ENCODE measurements at places on chromosomes 6 and 20.

DNA sequence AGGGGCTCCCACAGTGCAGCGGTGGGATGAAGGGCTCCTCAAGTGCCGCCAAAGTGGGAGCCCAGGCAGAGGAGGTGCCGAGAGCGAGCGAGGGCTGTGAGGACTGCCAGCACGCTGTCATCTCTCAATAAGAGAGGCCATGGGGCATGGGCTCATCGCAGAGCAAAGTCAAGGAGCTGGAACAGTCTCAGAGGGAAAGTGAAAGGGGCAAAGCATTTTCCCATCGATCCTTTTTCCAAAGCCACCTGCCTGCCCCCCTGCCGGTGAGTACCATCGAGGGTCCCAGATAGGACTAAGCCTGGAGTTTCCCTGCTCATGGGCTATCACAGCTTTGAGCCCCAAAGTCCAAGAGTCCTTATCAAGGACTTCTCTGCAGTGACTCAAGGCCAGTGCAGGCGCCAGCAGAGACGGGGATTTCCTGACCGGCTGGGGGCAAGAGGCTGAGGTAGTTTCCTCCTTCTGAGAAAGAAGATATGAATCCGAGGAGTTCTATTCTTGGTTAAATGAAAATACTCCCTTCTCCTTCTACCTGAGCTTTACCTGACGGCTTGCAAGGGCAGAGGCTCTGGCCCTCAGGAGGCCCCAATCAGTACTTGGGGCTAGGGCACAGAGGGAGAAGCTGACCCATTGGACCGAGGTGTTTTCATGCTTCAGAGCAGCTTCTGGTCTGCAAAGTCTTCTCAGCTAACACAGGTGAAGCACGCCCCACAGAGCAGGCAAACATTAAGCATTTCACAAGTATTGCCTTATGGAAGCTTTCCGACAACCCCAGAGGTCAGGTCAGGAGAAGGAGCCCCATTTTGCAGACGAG lies 22.6 kb downstream of the ETV7 start:
- DNase-seq = no peak

DNA sequence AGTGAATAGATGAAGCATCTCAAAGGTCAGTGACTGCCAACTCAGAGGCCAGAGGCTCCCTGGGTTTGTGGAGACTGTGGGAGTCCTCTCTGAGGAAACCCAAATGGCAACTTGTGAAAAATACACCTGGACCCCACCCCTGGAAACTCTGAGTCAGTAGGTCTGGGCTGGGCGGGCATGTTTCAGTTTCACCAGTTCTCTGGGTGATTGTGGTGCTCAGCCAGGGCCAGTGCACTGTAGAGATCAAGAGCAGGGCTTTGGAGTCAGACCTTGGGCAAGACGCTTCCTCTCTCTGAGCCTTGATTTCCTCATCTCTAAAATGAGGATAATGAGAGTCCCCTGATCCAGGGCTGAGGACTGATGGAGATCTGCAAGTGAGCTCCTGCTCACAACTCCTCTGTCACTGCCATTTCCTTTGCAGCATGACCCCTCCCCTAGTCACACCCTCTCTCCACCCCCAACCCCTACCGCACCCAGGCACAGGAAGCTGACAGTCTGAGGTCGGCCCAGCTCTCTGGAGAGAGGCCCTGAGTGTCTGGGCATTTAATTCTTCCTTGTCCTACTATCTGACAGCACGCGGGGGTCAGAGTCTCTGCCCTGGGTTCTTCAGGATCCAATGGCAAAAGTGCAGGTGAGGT lies 5.1 kb downstream of the DEF6 start:
- peak; percentile 79 for DNase-seq

GRCh38 chr6:112366695-112367553 lies 19.8 kb downstream of the RFPL4B start:
- no peak for DNase-seq

DNA sequence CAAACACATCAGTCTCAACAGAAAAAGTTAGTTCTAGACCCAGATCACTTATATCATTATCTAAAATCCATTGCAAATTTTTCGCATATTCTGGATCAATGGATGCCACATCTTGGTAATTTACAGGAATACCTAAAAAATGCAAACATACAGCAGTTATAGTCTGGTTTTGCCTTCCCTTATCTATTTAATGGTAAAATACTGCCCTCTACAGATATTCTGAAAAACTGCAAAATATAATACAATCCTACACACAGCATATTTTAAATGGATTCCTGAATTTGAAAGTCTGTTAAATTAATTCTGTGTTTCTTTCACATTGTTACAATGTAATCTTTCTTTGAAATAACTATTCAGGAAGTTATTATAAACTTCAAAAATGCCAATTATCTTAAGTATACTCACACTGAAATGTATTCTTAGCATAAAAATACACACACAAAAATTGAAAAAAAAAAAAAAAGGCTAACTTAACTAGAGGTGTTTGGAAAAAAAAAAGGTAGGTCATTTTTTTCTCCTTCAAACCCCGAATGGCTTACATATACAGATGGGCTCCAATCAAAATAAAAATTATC lies 88.4 kb downstream of the HACE1 start:
- DNase-seq = no peak

DNA sequence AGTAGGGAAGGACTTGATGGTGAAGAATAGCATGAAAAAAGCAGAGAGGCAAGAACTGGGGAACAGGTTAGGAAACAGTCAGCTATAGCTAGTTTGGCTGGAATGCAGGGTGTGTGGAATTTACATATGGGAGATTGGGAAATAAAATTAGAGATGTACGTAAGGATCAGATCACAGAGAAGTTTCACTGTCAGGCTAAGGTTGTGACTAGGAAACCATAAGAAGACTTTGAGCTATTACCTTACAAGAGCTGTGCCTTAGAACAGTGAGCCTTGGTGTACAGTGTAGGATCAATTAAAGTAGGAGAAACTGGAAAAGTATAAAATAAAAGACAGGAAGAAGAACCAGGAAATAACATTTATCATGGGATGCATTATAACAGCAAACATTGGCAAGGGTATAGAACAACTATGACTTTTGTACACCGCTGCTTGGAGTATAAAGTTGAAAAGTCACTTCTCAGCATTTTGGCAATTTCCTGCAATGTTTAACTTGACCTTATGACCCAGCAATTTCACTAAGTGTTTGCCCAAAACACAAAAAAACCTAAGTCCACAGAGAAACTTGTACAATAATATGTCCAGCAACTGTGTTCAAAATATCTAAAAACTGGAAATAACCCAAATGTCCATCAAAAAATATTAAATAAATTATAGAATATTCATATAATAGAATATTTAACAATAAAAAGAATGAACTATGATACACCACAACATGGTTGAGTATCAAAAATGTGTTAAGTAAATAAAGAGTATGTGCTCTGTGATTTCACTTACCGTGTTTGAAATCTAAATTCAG lies 31.2 kb upstream of the SPTLC3 start:
- DNase-seq = no peak

DNA sequence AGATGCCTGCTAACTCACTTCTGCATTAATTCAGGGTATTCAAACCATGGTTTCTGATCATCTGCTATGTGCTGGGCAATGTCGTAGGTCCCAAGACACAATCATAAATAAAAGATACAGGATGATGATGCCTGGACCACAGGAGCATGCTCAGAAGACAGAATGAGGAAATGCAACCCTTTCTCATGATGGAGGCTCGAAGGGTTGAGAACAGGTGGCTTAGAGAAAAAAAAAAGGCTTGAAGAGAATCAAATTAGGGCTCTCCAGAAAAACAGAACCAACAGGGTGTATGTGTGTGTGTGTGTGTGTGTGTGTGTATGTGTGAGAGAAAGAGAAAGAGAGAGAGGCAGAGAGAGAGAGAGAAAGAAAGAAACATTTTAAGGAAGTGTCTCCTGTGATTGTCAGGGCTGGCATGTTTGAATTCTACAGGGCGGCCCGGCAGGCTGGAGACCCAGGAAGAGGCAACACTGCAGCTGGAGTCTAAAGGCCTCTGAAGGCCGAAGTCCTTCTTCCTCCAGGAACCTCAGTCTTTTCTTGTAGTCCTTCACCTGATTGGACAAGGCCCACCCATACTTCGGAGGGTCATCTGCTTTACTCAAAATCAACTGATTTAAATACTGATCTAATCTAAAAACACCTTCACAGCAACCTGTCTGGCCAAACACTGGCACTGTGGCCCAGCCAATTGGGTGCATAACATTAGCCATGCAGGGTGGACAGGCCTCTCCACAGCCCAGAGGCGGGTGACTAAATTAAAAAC lies 143.8 kb downstream of the ERMARD start:
- DNase-seq = no peak

GRCh38 chr6:81890846-81891245 lies 138.4 kb upstream of the TENT5A start:
- DNase-seq = no peak

DNA sequence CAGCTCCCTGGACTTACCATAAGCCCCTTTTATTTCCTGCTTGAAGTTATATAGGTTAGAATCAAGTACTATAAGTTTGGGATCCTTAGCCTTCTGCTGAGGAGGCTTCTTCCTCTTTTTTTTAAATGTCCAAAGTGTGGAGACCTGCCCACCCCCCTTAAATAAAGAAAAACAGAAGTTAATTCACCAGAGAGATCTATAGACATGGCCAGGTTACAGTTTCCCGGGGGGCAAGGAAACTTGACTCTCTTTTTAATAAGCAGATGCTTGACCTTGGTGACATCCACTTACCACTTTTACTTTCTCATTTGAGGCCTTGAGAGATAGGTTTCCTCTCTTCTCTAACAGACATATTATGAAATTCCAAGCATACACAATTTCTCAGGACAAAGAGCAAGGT lies 88.3 kb downstream of the BMP2 start:
- DNase-seq = no peak

- DNase-seq = no peak
These were observed 5.6 kb upstream of the TFB1M start for GRCh38 chr6:155319902-155320301.

All from ureter (tissue), 1 donor.